H1 (cell line): ENCODE measurements at places on chromosomes 2 and 18. TPM values are rescaled to one million over a fixed set of nuclear protein-coding genes. Genes with fewer than 3 reads are reported as not detected.

Gene IL1F10
- not detected in 2 replicates for total RNA-seq

Gene FAM110C
- total RNA-seq: 13.2 and 15.4 TPM in 2 replicates

DNA sequence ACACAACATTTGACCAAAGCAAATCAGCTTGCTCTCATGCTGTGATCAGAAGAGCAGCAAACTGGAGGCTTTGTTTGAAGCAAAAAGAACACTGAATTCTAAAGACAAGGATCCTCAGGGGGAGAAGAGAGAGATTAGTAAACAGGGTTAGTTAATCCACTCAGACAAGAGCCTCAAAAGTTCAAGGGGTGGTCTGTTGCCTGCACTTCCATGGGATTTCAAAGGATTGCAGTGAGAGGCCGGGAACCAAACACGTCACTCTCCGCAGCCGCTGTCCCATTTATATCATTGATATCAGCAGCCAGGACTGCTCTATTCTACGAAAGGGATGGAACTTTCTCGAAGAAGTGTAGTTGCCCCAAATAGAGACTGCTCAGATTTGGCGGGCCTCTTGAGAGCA, 97.8 kb upstream of the SP3 start:
- H3K4me3 ChIP-seq: no peak overlapping the region
- peaks cover 12% of the 10 kb centered on the region for H3K4me1 ChIP-seq
- no peak overlapping the region for H3K27ac ChIP-seq
- DNase-seq: no peak

DNA sequence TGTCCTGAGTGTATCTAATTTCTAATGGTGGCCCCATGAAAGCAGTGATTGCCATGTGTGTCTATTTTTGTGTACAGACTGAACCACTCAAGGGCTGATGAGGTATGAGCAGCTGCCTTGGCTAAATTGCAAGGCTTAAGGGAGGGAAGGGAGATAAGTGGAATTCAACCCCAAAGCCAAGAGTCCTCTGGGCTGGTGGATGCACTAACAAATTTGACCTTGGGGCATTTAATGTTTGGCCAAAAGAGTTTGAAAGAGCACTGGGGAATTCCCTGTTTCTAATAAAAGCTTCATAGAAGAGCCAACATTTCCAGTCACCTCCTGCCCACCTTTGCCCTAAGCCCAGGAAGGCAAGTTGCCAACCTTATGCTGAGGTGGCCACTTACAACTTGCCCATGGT, 172.1 kb downstream of the SETBP1 start:
- H3K4me1 ChIP-seq: peaks cover 2% of the 10 kb centered on the region; the same call in 1 of the 2 replicates
- H3K4me3 ChIP-seq: no peak overlapping the region
- no peak for DNase-seq
- H3K27me3 ChIP-seq: no peaks in the 10 kb centered on the region
- H3K36me3 ChIP-seq: no peaks in the 10 kb centered on the region

DNA sequence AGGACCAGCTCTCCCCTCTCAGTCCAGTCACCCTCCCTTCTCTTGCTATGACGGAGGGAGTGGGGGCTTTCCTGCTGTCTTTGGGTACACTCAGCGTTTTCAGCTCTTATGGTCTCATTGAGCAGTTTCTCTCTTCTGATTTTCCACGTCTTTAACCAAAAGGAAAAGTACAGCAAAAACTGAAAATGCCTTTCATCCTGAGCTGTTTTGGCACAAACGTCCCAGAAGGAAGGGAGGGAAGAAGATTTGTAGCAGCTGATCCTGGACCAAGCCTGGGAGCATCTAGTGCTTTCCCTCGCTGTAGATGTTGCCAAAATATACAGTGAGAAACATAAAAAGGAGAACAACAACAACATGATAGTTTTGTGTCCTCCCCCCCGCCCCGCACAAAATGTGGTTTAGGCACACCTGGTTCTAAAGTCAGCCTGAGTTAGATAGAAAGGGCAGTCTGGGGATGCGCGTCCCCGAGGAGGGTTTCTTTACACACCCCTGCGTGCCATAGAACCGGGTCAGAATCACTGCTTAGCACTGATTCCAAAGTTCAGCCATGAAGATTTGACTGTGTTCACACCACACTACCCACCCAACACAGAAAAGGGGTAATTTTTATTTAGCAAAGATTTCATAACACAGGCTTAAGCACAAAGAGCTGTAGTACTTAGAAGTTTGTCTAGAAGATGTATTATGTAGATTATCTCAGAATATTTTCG, 53.4 kb downstream of the SLC40A1 start:
- H3K4me1 ChIP-seq: no peaks in the 10 kb centered on the region
- H3K4me3 ChIP-seq: no peak overlapping the region
- H3K36me3 ChIP-seq: no peaks in the 10 kb centered on the region
- no peaks in the 10 kb centered on the region for H3K27me3 ChIP-seq
